ENCODE measurements at places on chromosomes 7 and 10.

GRCh38 chr10:133608855-133609254 is 17.7 kb downstream of the FRG2B start:
- DNase-seq = no peak

DNA sequence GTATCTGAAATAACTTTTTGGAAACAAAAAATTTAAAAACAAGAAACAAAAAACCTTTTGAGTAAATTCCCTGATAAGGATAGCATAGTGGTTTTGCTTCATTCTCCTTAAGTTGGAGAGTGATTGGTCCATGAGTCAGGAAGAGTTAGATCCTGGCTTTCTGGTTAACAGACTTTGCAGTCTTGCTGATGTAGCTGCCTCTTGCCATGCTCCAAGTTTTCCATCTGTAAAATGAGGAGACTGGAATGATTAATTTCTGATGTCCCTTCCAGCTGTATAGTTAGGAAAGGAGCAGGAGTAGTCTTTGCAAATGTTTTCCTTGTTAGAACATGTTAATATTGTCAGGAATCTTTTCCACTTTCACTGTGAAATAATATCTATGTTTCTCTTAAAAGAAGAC is 266.6 kb downstream of the DNAJB9 start:
- DNase-seq = no peak

- no peak for DNase-seq
Measured at GRCh38 chr7:22587322-22587721, 87.3 kb upstream of the STEAP1B start.

DNA sequence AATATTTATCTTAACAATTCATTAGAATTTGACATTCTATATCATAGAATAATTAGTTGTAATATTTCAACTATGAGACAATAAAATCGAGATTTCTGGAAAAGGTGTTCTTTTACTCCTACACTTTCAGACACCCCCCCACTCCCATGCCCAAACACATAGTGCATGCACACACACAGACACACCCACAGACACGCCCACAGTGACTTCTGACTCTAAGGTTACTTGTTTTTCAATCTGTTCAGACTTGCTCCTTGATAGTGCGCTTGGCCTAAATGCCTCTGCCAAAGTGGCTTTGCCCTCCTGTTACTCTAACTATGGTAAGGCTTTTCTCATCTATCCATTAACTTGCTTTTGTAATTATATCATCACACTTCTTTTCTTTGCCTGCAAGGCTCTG is 144.0 kb upstream of the PPP1R3A start:
- DNase-seq = no peak

- DNase-seq = no peak
Measured at GRCh38 chr10:108850138-108850854, 1073.0 kb downstream of the XPNPEP1 start.

- no peak for DNase-seq
Measured at GRCh38 chr7:44107116-44107960, 3.2 kb downstream of the AEBP1 start.

DNA sequence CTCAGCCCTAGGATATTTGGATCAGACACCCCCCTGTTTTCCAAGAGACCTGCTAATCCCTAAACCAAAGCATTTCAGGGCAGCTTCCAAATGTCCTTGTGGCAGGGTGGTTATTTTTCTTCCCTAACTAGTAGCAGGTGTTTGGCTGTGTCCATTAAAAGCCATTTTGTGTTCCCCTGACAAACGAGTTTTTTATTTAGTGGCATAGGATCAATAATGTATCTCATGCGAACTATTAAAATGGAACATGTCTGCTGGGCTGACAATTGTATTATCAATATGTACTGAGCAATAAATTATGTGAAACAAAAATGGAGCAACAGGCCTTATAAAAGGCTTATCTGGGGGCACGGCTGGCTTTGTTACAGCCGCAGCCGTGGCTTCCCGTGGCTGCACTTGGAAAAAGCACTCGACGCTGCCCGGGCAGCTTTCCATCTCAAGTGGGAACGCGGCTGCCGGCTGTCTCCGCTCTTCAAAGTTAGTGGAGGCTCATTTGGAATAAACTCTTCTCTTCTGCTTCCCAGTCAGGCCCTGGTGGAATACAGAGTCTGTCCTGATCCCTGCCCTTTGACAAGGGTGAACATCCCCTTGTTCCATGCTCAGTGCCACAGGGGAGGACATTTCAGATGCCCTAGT is 554.3 kb downstream of the TYW1 start:
- no peak for DNase-seq

DNA sequence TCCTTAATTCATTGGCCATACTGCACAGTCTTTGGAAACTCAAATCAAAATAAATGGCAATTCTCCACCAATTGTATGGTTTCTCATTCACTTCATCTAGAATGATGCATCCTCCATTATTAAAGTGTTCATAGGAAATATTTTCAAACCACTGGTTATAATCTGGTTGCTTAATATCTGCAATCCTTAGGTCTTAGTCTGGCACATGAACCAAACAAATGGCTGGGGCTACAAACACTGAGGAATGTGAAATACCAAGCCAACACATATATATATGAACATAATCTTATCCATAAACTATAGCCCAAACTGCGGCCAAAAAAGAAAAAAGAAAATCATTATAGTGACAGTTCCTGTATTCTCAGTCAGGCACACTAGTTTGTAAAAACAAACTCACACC is 5.7 kb upstream of the MSS51 start:
- DNase-seq = no peak

DNA sequence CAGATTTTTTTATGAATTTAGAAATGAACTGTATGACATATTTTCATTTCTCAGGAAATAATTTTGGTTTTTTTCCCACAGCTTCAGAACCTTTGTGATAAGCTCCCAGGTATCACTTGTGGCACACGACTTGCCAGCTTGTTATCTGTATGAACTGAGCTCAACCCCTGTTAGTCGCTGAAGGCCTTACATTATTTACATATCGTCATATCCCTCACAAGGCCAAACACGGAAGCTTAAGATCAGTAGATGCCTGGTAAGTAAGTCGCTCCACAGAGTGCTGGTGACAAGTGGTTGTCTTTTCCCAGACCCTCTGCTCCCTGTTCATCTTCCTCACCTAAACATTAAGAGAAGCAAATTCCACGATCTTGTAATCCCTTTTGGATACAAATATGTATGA is 55.2 kb downstream of the RAPGEF5 start:
- DNase-seq = no peak

GRCh38 chr10:74040200-74041126 is 42.5 kb downstream of the VCL start:
- no peak for DNase-seq

DNA sequence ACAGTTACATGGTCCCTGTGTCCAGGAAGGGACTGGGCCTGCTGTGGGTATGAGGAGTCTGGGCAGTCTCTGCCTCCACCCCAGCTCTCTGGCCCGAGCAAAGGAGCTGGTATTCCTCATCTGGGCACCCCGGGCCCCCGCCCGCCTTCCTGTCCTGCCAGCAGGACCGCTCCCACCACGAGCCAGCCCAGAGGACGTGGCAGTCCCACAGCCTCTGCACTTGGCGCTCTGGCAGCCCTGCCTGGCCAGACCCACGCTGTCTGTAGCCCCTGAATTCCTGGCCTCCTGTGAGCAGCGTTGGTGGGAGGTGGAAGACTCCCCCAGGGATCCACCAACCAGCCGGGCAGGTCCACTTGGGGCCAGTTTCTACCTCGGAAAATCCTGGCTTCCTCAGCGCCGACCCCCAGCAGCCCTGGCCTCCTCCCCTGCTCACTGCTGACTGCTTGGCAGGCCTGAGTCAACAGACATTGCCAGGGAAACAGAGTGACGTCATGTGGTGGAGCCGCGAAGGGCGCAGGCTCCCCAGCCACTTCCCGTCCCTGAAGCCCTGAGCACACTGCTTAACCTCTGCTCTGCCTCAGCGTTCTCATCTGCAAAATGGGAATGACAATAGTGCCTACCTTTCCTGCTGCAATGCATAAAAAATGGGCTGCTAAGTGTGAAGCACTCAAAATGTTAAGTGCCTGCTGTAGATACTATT is 21.6 kb upstream of the LIMK1 start:
- peak; percentile 71 for DNase-seq

GRCh38 chr10:84181631-84182030 is 8.0 kb downstream of the GPR15LG start:
- no peak for DNase-seq

GRCh38 chr7:85426487-85426960 is 239.7 kb upstream of the SEMA3D start:
- DNase-seq = no peak

- DNase-seq = no peak
Measured at GRCh38 chr7:2465928-2466327, 10.3 kb downstream of the GRIFIN start.

DNA sequence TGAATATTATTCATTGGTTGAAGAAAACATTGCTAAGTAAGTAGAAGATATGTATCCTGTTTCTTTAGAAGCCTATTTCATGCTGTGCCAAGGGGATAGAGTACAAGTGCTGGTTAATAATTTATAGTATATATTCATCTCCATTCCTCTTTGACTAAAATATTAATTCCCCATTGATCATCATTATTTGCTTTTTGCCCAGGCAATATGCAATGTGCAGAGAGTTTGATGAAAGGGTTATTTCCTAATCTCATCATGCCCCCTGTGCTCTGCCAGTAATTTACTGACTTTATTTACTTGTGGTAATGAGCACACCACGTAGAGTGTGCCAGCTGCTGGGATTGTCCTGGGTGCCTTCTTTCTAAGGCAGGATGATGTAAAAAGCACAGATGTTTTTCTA is 180.9 kb downstream of the REEP3 start:
- no peak for DNase-seq

- DNase-seq = no peak
Measured at GRCh38 chr7:30566596-30566995, 28.1 kb upstream of the GARS1 start.

DNA sequence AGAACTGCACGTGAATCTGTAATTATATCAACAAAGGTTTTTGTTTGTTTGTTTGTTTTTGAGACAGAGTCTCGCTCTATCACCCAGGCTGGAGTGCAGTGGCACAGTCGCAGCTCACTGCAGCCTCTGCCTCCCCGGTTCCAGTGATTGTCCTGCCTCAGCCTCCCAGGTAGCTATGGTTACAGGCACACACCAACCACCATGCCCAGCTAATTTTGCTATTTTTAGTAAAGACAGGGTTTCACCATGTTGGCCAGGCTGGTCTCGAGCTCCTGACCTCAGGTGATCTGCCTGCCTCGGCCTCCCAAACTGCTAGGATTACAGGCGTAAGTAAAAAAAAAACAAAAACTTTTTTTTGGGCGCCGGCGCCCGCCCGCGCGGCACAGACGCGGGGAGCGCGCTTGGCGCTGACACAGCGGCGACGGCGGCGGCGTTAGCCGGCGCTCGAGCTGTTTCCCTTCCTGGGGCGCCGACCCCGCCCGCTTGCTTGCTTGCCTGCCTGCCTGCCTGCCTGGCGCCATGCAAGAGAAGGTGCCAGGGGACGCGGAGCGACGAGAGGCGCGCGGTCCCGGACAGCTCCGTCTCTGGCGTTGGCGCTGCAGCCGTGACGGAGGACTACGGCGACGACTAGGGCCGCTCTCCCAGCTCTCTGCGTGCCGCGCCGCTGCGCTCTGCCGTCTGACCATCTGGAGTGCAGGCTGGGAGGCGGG is 171.4 kb upstream of the NUPR2 start:
- DNase-seq = no peak

DNA sequence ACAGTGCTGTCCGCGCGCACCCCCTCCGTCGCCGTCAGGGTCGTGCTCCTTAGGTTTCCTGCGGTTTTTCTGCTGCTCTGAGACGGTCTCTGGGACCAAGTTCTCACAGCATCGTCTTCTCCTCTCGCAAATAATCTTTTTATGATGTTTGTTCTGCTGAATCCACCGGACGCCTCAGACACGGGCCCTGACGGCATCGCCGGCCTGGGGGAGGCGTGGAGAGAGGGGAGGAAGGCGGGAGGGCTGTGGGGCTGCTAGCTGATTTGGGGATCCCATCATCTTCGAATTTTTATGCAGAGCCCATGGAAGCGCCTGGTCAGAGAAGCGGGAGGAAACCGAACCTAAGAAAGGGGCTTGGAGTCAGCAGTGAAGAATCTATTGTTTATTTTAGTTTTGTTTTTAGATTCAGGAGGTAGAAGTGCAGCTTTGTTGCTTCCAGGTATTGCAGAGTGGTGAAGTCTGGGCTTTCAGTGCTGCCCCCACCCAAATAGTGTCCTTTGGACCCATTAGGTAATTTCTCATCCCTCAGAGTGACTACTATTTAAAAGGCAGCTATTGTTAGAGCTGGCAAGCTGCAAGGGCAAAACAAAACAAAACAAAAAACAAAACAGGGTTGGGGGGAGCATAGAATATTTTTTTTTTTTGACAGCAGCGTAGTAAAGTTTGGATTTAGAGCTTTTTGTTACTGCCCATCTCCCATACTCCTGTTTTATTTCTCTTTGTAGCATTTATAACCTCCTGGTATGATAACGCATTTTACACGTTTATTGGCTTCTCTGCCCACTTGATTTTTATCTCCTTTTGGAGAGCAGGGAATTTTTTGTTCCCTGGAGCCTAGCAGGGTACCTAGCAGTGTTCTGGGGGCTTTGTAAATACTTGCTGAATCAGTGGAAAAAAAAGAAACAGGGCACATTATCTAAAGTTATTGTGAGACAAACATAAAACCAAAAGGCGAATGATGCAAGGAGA is 92.6 kb downstream of the SPAG6 start:
- DNase-seq = no peak

DNA sequence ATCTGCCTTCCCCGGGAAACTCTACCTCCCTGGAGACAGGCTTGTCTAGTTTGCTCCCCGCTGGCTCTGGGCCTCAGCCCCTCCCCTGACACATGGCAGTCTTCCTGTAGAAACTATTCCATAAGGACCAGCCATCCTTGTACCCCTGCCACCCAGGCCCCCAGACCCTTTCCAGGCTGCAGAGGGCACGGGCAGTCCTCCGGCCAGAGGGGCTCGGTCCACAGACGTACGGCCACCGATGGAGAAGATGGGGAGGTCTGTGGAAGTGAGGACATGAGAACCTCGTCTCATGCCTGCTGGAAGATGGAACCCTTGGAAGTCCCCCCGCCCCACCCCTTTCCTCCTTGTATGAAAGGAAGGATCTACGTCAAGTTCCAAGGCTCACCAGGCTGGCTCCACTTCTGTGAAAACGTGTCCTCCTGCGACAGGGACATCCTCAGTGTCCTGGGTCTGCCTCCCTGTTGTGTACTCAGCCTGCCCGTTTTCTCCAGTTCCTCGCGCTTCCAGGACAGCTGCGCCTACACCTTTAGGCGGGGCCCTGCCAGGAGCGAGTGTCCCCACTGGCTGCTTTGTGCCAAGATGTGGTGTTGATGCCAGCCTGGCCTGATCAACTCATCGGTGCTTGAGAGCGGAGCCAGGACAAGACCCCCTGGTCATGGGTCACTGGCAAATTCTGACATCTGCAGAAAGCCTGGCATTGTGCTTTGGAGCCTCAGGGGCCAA is 414.9 kb downstream of the GLRX3 start:
- DNase-seq = no peak

- DNase-seq = no peak
Measured at GRCh38 chr10:72720814-72721660, 29.1 kb downstream of the MCU start.

- no peak for DNase-seq
Measured at GRCh38 chr7:98283127-98283886, 1.8 kb downstream of the BRI3 start.

Data from GM18507 (cell line).